ENCODE measurements at places on chromosomes 4 and X.
A peak's percentile ranks its signal among the peaks of the same experiment; 100 is the strongest.

- DNase-seq = no peak
Measured at GRCh38 chr4:87071401-87071800, 136.6 kb downstream of the AFF1 start.

DNA sequence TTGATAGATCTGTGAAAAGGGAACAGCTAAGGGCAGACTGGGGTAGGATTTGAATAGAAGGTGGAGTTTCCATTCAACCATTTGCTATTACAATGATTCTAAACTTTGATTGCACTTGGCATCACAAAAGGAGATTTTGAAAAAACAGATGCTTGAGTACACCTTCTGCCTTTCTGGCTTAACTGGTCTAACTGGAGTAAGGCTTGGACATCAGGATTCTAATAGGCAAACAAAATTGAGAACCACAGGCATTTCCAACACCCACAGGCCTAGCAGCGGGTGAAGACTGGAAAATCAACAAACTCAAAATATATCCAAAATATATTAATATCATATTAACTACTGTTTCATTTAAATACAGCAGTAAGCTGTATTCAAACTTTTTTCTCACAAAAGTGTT is 1.9 kb upstream of the VEGFC start:
- DNase-seq = no peak

DNA sequence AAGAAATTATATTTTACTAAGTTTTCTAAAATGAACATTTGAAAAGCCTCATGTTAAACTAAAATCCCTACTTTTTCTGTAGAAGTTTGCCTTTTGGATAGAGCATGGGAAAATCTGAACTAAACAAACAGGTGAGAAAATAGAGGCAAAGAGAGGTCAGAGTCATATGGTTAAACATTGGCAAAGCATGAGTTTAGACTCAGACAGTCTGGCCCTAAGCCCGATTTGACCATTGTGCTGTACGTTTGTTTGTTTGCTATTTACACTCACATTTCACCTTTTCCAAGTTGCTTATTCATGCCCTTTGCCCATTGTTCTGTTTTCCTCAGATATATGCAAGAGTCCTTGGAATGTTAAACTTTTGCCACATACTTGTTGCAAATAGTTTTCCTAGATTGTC is 85.4 kb downstream of the TIGD2 start:
- DNase-seq = no peak

DNA sequence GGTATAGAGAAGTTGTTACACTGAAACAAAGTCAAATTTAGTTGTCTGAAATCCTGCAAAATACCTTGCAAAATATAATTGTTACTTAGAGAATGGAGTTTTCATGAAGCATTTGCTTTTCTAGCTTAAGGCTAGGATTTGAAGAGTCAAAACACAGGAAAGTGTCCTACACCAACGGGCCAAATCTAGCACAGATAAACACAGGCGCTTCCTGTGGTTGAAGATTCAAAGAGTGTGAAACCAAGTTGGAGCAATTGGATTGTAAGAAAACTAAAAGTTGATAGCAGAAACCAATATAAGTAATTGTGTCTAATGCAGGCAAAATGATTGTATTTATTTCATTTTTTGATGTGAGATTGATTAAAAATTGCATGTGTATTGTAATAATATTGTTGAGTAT is 2002.5 kb upstream of the TENM3 start:
- no peak for DNase-seq

DNA sequence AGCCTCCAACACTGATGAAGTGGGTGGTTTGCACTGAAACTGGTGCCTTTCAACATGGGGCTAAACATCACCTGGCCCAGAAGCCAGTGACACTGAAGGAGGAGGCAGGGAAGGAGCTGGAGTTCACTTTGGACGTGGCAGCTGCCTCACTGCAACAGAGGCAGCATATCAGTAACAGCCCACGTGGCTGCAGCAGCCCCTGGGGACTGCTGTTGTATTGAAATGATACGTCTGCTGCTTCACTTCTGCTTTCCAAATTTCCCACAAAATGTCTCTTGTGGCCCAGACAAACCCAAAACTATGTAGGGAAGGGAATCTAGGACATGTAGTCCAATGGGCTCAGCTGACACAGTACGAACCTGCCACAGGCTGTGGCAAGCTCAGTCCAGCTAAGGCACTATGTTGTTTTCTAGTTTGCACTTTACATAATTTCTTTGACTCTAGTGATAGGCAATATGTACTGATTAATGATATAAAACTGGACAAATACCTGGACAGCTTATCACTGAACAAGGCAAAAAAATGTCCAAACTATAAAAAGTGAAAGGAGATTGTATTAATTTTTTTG is 84.7 kb upstream of the RAPGEF2 start:
- DNase-seq = no peak

GRCh38 chr4:110155654-110156053 is 42.8 kb downstream of the ELOVL6 start:
- DNase-seq = no peak

DNA sequence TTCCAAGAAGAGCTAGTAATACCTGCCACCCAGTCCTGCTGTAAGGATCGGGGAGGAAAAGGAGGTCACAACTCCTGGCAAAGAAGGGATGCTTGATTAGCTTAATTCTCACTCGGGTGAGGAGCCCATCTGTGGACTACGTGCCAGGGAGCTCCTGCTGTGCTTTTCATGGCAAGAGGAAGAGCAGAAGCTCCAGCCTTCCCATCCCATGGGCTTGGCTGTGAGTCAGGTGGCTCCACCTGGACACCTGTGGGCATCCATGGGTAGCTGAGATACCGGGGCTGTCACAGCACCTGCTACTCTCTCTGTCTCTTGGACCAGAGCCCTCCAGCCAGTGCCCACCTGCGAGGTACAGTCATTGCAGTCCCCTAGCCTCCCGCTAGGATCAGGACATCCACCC is 18.0 kb downstream of the CLNK start:
- no peak for DNase-seq

- no peak for DNase-seq
Measured at GRCh38 chrX:136170139-136170800, 22.9 kb downstream of the FHL1 start.

DNA sequence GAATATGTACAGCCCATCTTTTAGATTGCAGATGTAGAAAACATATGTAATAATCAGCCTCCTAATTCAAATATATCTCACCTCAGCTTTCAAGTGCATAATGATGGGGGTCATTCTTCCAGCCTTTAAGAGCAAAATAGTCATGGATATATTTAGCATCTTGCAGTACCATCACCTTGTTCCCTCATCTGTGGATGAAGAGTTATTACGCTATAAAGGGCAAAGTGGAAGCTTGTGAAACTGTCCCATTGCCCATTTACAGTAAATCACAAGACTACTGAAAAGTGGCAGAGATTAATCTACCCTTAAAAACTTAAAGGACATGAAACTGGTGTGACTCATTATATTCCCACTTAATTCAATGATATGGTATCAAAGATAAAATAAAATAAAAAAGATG is 979.7 kb upstream of the HS3ST1 start:
- DNase-seq = no peak

- peak; percentile 61 for DNase-seq
Measured at GRCh38 chr4:185792384-185793115, 19.4 kb downstream of the SORBS2 start.

DNA sequence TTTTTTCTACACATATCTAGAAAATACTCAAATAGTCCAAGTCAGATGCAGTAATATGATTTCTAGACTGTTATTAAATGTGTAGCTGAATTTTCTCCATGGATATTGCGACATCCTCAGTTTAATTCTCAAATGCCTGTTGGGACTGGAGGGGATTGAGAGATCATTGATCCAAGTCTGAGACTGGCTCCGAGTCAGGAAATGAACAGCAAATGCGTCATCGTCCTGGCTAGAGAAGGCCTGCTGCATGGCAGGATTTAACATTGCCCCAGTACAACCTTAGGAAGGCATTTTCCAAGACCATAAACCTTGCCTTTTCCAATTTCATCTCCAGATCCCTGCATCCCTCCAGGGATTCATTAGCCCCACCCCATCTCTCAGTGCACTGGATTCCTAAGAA is 56.6 kb upstream of the SLC6A14 start:
- no peak for DNase-seq

DNA sequence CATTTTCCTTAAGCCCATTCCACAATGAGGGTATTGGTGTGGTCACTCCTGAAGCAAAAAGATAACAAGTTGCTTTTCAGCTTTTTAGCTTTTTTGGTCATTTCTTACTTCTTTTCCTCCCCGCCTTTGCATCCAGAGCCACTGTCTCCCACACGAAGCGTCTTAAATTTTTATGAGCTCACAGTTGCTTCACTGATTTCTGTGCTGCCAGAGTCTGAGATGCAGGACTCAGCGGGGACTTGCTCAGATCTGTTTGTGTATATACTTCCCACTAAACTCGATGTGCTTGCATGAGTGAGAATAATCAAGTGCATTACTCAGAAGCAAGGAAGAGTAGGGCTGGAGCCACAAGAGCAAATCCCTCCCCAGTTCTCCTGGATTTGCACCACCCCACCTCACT is 80.2 kb upstream of the FHL1 start:
- DNase-seq = no peak

GRCh38 chrX:77299549-77299948 is 147.6 kb upstream of the FGF16 start:
- no peak for DNase-seq

DNA sequence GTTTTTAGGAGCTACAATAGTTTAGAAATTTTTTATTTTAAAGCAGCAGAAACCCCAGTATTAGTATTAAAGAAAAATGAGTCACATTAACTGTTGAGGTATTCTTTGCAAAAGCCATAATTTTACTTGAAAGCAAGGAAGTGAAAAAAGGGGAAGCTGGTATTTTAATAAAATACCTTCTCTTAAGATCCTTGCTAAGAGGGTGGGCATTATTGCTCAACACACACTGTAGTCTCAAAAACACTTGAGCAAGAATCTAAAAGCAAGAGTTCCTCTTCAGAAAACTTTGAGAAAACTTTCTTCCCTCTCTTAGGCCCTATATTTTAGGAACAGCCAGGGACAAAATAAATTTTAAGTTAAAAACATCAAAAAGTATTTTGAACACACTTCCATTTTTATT is 259.4 kb upstream of the DIAPH2 start:
- no peak for DNase-seq

DNA sequence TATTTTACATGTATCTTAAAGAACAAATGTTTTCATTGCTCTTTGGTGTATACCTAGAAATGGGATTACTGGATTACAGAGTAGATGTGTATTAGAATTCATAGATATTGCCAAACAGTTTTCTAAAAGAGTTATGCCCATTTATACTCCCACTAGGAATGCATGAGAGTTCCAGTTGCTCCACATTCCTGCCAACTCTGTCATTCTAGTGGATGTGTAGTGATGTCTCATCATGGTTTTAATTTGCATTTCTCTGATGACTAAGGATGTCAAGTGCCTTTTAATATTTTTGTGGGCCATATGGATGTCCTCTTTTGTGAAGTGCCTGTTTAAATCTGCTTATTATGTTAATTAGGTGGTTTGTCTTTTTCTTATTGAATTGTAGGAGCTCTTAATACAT is 65.6 kb upstream of the BMP2K start:
- DNase-seq = no peak

DNA sequence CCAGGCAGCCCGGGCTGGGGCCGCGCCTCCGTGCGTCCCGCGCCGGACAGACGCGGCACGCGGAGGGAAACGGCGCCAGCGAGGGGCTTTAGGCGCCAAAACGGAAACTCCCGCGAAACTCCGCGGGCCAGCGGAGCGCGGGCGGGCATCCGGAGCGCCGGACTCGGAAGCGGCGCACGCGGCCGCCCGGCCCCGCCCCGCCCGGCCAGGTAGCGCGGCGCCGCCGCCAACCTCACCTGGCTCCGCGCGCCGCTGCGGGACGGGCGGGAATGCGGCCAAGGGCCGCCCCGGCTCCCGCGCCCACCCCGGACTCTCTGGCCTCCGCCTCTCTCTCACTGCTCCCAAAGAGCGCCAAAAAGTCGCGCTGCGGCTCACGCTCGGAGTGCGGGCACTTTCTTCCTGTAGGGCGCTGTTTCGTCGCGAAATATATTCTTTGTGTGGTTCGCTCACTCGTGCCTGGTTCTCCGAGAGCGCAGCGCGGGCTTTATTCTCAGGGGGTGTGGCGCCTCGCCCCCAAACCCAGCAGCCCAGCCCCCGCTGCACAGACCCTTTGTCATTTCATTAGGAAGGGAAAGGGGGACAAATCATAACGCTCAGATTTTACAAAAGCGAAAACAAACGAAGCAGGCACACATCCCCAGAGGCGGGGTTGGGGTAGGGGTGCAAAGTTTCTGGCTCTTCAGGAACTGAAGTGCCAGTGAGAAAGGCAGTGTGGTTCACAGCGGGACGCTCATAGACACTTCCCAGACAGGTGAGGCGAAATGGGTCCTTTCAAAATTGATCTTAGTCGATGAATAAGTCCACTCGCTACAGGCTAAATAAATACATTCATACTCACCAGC is 961 bp upstream of the MBNL3 start:
- DNase-seq = no peak

DNA sequence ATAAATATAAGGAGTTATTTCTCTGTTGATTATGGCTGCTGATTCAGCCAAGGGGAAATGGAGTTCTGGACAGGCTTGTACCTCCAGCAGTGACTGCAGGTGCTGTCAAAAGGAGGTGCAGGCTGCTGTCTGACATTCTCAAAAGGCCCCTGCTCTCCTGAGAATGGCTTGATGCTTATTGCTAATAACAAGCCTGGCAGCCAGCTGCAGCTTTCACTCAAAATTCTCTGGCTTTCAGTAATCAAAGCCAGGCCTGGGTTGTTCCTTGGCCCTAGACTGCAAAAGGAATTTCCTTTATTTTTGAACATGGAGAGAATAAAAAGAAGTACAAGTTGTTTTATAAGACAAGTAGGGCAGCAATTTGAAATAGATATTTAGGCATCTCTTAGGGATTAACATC is 575.9 kb downstream of the MID1IP1 start:
- no peak for DNase-seq

DNA sequence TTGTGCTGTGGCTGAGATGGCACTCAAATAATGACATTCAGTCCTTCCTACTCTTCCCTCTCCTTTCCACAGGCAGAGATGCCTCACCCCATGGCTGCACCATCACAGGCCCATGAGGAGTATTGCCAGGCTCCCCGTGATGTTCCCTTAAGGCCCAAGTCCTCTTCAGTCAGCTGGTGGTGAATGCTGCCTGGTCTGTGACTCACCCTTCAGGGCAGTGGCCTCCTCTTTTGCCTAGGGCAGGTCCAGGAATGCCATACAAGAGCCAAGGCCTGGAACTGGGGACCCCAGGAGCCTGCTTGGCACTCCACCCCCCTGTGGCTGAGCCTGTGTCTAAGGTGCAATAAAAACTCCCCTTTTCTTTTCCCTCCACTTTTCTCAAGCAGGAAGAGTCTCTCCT is 144.2 kb upstream of the GEMIN8 start:
- no peak for DNase-seq

DNA sequence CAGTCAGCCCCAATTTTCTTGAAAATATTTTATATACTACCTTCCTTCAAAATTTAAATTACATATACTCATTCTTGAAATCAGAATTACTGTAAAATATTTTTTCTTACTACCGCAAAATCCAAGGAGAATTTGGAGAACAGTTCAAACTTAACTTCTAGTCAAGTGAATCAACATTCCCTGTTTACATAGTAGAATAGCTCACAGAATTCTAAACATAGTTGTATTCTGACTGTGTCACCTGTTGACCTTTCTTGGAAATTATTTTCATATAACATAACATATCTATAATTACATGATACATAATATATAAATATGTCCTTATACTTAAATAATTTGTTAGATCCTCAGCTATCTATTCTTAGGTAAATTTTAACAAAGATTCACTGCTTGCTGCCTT is 31.0 kb upstream of the FGF5 start:
- no peak for DNase-seq

- no peak for DNase-seq
Measured at GRCh38 chr4:4289597-4289940, 385 bp downstream of the LYAR start.
